ENCODE measurements at places on chromosomes 11 and 22.

- peak; percentile 18 for ATAC-seq
Observed at GRCh38 chr11:64591257-64592233, 525 bp downstream of the SLC22A12 start.

DNA sequence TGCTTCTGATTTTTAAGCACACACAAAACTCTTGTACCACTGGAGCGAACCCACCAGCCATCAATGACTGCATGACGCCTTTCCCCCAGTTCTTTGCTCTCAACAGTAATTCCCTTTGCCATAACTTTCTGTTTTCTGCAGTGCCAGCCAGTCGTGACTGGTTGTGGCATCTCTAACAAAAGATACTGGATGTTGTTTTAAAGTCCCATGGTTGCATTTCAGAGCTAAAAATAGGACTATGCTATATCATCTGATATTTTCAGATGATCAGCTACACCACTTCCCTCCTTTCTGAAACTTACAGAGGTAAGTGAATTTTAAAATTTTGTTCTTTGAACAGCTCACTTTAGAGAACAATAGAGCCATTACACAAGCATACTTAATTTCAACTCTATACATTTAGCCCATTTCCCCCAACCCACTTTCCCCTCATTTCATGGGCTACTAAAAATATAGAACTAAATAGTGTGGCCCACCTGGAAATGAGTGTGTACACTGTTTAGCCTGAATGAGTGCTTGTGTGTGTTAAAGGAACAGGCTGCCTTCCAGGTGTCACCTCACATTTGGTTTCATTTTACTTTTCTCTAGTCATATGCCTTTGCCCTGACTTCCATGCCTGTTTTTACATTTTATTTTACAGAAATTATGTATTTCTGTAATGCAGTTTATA lies 136.9 kb upstream of the ZC3H12C start:
- ATAC-seq, result peak; percentile 69

DNA sequence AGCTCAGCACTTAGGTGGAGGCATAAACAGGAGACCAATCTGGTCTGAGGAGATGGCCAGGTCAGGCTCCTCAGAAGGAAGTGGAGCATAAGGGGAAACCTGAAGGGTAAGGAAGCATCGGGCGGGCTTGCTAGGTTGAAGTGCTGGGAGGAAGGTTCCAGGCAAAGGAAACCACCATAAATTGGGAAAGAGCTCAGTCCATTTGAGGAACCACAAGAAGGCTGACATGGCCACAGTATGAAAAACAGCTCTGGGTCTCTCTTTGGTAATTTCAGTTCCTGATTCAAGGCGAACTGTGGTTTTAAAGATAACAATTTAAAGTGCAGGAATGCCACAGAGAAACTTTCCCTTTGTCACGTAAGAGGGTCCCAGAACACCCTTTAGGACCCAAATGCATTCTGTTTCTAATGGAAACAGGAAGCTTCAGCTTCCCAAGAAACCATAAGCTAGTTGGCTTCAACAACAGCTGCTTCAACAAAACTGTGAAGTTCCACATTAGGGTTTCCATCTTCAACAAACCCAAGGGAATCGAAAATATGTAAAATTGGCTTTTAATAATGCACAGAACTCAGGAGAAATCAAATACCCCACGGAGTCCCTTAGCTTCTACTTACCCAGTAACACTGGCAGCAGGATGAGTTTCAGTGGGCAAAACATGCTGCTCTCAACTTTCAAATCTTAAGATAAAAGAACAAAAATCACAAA lies 10.4 kb downstream of the JAML start:
- ATAC-seq, result peak; percentile 67

- ATAC-seq, result no peak
Observed at GRCh38 chr11:130426837-130427341, 1.5 kb downstream of the ADAMTS8 start.

- no peak for ATAC-seq
Observed at GRCh38 chr11:6663794-6664469, 8.3 kb upstream of the DCHS1 start.

DNA sequence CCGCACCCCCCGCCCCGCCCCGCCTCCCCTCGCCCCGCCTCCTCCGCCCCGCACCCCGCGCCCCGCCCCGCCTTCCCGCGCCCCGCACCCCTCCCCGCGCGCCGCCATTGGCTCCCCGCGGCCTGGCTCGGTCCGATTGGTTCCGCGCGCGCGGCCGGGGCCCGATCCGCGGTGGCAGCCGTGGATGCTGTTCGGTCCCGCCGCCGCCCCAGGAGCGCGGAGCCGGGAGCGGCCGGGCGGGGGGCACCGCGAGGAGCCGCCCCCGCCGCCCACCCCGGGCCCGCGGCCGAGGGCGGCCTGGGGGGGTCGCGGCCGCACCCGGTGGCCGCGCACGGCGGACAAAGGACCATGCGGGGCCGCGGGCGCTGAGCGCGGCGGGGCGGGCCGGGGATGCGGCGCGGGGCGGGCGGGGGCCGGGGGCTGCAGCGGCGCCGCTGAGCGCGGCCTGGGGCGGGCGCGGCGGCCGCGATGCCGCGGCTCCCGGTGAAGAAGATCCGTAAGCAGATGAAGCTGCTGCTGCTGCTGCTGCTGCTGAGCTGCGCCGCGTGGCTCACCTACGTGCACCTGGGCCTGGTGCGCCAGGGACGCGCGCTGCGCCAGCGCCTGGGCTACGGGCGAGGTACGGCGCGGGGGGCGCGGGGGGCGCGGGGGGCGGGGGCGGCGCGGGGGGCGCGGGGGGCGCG lies at the start of gene B4GALNT4:
TSS of gene B4GALNT4 (plus strand) at position 164 of the 683 bp plus-strand sequence. CDS start at position 469, 305 bp downstream.
- ATAC-seq, result no peak

GRCh38 chr11:88555018-88555828 lies 217.7 kb upstream of the CTSC start:
- ATAC-seq, result no peak

GRCh38 chr11:15821451-15821850 lies 534.9 kb downstream of the SOX6 start:
- ATAC-seq, result no peak

DNA sequence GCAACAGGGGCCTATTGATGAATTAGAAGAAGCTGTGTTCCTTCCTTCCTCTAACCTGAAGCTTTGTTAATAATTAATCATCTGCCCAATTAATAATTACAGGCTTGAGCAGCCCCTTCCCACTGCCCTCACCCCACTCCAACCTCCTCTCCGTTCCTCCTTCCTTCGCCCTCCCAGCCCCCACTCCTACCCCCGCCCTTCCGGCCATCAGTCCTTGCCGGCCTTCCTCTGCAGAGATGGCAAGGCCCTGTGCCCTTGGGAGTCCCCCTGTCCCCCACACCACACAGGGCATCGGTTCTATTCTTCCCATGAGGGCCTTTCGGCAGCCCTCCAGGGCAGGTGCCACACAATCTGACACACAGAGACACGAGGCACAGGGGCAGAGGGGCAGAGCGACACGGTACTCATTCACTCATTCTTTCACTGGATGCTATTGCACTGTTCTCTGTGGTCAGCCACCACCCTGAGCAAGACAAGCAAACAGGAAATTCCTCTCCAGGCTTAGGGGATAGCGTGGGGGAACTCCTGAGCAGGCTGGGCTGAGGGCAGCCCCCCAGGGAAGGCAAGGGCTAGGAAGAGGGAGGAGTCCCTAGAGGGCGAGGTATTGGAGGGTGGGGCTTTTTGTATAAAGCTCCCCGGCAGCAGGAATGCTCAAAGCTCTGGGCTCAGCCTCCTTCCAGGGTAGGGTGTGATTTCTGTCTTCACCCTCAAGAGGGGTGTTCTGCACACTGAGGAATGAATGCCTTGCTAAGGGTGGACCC lies 14.7 kb downstream of the MGAT3 start:
- peak; percentile 82 for ATAC-seq

DNA sequence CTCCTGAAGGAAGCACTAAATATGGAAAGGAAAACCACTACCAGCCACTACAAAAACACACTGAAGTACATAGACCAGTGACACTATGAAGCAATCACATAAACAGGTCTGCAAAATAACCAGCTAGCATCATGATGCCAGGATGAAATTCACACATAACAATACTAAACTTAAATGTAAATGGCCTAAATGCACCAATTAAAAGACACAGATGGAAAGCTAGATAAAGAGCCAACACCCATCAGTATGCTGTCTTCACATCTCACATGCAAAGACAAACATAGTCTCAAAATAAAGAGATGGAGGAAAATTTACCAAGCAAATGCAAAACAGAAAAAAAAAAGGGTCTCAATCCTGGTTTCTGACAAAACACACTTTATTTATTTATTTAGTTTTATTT lies 171.7 kb downstream of the TTC28 start:
- ATAC-seq, result no peak

DNA sequence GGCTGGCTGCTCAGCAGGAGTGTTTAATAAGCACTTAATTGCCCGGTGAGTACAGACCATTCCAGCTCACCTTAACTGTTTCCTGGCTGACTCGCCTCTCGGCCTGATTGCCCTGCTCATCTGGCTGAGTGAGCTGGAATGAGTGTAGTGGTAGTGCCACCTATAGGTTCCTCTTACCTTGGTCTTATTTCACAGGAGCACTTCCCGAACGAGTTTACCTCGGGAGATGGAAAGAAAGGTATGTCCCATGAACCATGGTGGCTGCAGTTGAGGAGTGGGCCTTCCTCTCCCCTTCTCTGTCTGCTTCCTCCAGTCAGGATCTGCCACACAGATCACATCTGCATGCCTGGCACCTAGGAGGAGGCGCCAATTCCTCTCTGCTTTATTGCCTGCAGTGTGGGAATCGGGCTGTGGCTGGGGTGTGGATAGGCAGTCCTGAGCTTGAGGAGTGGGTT lies 26.7 kb downstream of the UPB1 start:
- peak; percentile 64 for ATAC-seq

DNA sequence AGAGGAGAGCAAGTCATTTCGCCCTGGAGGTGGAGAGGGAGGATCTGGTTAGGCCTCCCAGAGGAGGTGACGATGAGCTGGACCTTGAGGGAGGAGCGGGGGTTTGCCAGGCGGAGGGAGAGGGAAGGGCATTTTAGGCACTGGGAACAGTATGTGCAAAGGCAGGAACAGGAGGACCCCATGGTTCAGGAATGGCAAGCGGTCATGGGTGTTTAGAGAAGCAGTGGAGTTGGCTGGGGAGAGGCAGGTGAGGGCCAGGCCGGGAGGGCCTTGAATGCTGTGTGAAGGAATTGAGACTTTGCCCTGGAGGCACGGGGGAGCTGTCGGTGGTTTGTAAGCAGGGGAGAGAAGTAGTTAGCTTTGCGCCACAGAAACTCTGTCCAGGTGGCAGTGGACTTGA lies 10.3 kb downstream of the PRDM11 start:
- no peak for ATAC-seq

- no peak for ATAC-seq
Observed at GRCh38 chr22:19645391-19645790, 68.9 kb upstream of the SEPTIN5 start.

DNA sequence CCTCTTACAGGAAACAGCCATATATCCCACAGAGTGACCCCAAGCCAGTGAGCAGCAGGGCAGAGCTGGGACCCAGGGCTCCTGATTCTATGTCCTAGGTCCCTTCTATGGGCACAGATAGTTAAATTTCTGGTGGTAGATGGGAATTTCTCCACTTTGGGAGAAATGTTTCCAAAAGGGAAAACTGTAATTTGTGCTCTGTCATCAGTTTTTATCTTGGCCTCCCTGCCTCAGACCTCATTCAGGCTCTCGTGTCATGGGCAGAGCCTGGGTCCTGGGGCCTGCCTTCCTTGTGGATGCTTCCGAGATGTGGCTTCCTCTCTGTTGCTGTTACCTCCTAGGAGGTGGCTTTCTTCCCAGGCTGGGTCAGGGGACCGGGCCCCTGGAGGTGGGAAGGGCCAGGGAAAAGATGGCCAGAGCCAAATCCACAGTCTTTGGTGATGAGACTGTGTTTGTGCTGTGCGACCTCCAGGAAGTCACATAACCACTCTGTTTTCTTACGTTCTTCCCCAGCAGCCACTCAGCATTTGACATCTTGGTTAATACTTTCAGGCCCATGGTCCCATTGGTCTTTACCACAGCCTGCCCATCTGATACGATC lies 8.6 kb downstream of the LRRC32 start:
- ATAC-seq, result no peak

- ATAC-seq, result no peak
Observed at GRCh38 chr11:408154-409007, 6.4 kb downstream of the SIGIRR start.

- no peak for ATAC-seq
Observed at GRCh38 chr11:31690041-31690440, 121.1 kb downstream of the PAX6 start.

DNA sequence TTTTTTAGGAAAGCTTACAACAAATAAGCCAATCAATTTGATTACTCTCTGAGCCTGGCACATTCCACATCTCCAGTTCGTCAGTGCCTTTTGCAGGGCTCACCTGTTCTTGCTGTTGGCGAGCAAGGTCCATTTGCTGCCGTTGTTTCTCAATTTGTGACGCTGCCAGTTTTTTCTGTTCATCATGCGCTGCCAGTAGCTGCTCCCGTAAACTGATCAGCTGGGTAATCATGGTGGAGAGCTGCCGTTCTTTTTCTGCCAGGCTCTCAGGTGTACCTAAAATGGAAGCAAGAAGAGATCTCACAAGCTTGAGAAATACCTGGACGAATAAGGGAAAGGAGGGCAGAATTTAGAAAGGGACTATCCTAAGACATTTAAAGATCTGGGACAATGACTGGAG lies 169.7 kb downstream of the SOX6 start:
- ATAC-seq, result no peak

DNA sequence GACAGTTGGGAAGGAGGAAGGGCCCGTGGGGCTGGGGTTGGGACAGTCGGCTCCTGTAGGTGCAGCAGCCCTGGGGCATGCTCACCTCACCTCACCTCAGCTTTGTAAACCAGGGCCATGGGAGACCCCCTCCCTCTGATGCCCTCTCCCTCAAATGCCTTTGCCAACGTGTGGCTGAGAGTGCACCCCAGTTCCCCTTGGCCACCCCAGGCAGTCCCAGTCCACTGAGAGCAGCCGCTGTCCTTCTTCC lies 4.2 kb upstream of the NEAT1 start:
- peak; percentile 14 for ATAC-seq

DNA sequence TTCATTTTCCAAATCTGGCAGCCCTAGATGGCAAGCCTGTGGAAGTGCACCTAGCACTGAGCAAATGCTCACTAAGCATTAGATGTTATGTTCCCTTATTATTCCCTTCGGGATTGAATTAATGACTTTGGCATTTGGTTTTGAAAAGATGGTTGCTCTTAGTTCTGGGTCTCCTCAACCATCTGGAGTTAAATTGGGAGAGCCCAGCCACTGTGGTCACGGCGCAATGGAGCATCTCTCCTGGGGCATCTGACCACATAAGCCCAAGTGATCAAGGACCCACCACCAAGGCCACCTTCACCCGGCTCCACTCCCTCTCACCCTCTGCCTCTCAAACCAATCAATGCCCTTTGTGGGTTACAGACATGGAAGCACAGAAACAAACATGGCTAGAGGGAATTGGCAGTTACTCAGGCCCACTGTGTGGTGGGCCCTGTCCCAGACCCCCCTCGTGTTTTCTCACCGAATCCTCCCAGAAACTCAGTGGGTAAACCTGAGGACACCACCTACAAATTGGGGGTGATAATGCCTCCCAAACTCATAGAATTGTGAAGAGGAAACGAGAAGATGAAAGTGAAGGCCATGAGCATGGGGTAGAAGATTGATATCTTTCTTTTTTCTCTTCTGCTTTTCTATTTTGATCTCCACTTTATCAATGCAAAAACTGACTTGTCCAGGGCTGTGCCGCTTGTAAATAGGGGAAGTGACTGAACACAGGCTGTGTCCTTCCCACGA lies 52.2 kb downstream of the IRAG1 start:
- peak; percentile 95 for ATAC-seq

All from stimulated activated memory B cell treated with anti-CD40 and anti-IgM and Interleukin-4, amounts not matched to agents 10 μg/mL and 1 μg/mL and 100 μg/mL, for 72 hours (primary cell).